PC-3 (cell line): ENCODE measurements at places on chromosomes 4 and X. TPM values are rescaled to one million over a fixed set of nuclear protein-coding genes. Genes with fewer than 3 reads are reported as not detected.
A peak's percentile ranks its signal among the peaks of the same experiment; 100 is the strongest.

DNA sequence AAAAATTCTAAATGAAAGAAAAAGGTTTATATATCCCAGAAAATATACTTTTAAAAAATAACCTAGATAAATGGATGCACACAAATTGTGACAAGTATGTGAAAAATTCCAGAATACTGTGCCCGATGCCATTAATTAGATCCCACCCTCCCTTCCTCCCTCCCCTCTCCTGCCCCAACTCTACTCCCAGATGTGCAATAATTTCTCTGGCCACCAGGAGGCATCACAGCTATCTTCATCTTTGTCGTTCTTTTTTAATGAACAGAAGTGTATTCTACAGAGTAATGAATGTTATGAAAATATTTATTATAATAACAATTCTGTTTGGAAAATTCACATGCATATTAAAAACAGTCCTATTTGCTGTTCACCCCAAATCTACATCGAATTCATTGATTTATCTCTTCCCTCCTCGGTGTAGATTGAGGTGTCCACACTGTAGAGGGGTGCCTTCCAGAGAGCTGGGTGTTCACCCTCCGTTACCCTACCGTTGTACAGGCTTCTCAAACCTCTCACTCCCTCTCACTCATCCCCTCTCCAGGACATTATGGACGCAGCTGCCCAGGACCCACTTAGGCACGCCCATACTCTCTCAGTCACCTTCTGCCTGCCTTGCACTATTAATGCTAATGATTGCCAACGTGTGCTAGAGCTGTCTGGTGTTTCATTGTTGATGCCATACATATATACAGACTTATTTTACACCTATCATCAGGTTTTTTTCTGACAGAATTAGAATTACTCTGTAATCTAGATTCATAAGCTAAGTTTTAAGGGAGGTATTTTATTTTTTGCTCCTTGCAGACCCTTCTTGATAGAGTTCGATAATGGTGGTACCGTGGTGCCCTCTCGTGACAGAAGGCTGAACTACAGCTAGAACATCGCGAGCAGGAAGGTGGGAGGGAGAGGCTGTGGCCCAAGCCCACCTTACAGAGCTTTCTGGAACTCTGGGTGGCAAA, 14.1 kb downstream of the RAB40AL start:
- no peak overlapping the region for H3K27ac ChIP-seq
- no peaks in the 10 kb centered on the region for H3K36me3 ChIP-seq
- DNase-seq: peak; percentile 81
- H3K27me3 ChIP-seq: no peaks in the 10 kb centered on the region
- peak overlapping the region; percentile 54 for H3K4me3 ChIP-seq

- no peak overlapping the region for H3K27ac ChIP-seq
- H3K4me3 ChIP-seq: no peak overlapping the region
- no peaks in the 10 kb centered on the region for H3K27me3 ChIP-seq
Observed at GRCh38 chr4:183995570-183995969, 90.5 kb downstream of the STOX2 start.

DNA sequence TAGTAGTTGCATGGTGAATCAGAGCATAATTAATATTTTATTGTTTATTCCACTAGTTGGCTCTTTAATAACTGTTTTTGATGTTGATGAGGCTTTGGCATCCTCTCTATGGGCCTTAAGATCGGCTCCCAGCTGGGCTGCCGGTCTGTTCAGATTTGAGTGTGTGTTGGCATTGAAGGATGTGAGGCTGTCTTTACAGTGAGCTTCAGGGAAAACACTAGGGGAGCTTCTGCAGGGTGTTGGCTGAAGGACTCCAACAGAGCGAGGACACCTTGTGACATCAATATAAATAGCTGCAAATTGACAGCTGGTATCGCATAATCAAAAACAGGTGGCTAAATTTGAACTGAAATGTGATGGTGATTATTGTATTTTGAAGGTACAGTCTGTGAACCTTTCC, 322.0 kb downstream of the FSTL5 start:
- DNase-seq: peak; percentile 3
- no peak overlapping the region for H3K27ac ChIP-seq
- H3K4me1 ChIP-seq: peaks cover 9% of the 10 kb centered on the region; the same call in 1 of the 2 replicates
- no peaks in the 10 kb centered on the region for H3K27me3 ChIP-seq
- no peaks in the 10 kb centered on the region for H3K36me3 ChIP-seq
- H3K4me3 ChIP-seq: no peak overlapping the region

DNA sequence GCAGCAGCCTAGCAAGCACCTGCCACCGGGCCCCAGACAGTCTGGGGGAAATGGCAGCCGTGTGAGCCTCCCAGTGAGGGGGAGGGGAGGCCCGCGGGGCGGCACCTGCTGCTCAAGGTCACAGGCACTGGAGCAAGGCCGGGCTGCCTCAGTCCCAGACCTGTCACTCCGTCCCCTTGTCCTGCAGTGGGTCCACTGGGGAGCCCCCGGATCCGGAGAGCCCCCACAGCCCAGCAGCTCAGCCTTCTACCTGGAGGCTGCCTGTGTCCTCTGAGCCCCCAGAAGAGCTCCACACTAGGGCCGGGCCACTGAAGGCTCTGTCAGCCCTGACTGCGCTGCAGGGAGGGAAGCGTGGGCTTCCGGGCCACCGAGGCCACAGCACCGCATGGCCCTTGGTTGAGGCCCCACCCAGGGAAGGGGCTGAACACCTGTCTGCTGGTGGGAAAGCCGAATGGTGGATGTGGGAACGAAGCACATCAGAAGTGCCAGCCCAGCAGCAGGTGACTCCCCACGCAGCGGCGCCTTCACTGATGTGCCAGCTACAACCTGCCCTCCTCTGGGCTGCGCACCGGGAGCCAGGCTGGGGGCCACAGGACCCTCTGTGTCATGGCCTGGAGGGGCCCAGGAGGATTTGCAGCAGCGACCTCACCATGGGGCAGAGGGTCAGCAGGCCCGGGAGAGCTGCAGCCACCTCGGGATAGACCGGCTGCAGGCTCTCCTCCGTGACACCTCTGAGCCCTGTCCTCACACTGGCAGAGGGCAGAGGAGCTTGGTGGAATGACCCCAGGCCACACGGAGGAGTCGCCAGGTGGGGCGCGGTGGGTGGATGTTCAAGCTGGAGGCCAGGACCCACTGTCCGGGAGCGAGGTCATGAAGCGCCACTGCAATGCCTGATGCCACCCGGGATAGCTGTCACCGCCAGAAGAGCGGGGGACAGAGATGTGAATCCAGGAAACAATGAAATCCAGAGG, 35.0 kb upstream of the MXD4 start:
- DNase-seq: no peak
- no peak overlapping the region for H3K4me3 ChIP-seq
- H3K27ac ChIP-seq: no peak overlapping the region
- no peaks in the 10 kb centered on the region for H3K4me1 ChIP-seq

DNA sequence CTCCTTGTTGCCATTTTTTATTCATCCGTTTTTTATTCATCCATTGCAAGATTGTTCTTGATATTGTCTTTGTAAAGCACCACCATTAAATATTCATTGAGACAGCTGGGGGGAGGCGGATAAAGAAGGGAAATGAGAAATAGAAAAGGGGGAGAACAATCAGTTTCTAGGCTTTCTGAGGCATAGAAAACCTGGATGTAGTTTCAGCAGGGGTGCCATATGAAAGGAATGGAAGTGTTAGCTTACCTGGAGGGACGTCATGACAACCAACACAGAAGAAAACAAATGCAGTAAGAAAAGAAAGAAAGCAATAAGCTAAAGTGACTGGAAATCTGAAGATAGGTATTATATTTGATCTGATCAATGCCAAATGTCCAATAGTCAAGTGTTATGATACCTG, 276.1 kb downstream of the GASK1B start:
- H3K27me3 ChIP-seq: no peaks in the 10 kb centered on the region
- no peak overlapping the region for H3K4me3 ChIP-seq
- H3K4me1 ChIP-seq: no peaks in the 10 kb centered on the region
- DNase-seq: no peak
- no peak overlapping the region for H3K27ac ChIP-seq

GRCh38 chrX:14997271-14997670, 124.0 kb downstream of the MOSPD2 start:
- no peaks in the 10 kb centered on the region for H3K4me1 ChIP-seq
- no peak overlapping the region for H3K4me3 ChIP-seq

DNA sequence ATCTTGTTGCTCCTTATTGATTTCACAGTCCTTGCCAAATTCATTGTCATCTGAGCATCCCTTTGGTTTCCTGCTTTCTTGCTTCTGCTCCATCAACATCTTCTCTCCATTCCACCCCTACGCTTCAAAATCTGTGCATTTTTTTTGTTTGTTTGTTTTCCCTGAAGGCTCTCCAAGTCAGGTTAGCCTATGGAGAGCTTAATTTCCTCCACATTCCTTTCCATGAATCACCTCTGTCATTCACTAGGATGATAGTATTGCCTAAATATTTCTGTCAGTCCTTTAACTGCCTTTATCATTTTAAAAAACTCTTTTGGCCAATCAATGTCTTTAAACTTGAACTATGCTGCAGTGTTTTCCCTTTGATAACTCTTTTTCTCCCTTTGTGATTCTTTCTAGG, 67.7 kb downstream of the PPARGC1A start:
- H3K4me3 ChIP-seq: no peak overlapping the region
- H3K27ac ChIP-seq: no peak overlapping the region
- no peaks in the 10 kb centered on the region for H3K4me1 ChIP-seq
- H3K36me3 ChIP-seq: no peaks in the 10 kb centered on the region
- H3K27me3 ChIP-seq: peaks cover 10% of the 10 kb centered on the region

DNA sequence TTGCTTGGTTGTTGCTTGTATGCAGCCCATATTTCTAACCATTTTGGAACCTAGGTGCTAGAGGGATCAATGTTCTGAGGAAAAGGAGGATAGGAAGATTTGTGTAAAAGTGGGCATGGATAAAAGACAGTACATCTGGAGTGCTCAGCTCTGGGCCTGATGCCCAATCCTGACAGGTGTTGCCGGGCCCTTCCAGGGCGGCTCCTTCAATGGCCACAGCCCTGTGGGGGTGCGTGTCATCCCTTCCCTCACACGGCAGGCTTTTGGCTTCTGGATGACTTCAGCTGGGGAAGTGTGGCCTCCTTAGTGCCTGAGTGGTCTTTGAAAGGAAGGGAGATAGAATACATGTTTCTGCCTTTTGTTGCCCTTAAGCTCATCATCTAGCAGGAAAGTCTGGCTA, 47.2 kb downstream of the NELFA start:
- no peak overlapping the region for H3K4me3 ChIP-seq
- H3K27ac ChIP-seq: no peak overlapping the region
- H3K27me3 ChIP-seq: no peaks in the 10 kb centered on the region
- DNase-seq: no peak

DNA sequence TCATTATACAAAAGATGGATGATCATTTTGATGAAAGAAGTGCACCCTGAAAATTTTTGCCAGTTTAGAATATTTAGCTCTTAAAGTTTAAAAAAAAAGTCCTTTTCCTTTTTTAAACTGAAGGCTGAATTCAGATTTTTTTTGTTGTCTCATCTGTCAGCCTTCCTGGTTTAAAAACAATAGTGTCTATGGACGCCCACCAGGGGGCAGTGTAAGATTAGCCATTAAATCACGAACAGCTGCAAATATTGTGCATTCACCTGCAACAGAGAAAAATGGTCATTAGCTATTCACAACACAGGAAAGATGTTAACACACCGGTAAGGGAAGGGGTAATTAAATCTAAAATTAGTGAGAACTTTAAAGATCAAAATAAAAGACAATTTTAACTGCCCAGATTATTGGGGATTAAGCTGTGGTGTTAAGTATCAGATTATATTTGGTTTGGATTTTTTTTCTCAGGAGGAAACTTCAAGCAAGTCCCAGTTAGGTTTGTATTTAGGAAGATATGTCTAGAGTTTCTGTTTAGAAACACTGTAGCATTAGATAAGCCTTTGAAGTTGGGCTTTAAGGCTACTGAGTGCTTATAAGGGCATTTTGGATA, 4.4 kb upstream of the CXorf38 start:
- peaks cover 15% of the 10 kb centered on the region; the same call in 1 of the 2 replicates for H3K36me3 ChIP-seq
- no peaks in the 10 kb centered on the region for H3K27me3 ChIP-seq
- no peak overlapping the region for H3K27ac ChIP-seq
- DNase-seq: peak; percentile 69
- H3K4me1 ChIP-seq: no peaks in the 10 kb centered on the region

- no peaks in the 10 kb centered on the region for H3K27me3 ChIP-seq
- H3K36me3 ChIP-seq: no peaks in the 10 kb centered on the region
- no peak for DNase-seq
- H3K4me3 ChIP-seq: no peak overlapping the region
Observed at GRCh38 chrX:12239356-12240082, 101.2 kb downstream of the FRMPD4 start.

GRCh38 chr4:88008122-88008742, 797 bp downstream of the PKD2 start:
- no peaks in the 10 kb centered on the region for H3K36me3 ChIP-seq
- H3K4me1 ChIP-seq: peaks cover 16% of the 10 kb centered on the region

DNA sequence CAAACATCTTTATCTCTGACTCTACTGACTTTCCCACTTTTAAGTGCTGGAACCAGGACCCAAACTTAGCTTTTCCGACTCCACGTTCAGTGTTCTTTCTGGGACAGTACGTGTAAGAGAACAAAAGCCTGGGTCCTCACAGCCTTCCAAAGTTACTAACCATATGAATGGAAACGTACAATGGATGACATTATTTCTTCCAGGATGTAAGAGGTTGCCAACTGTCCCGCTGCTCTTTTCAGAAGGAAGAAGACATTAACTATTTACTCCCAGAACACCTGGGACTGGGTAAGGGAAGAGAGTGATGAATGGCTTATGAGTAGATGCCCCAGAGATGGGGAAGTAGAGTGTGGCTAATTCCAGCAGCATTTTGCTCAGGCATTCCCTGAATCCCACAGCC, 114.7 kb downstream of the TRAPPC11 start:
- no peaks in the 10 kb centered on the region for H3K27me3 ChIP-seq
- no peaks in the 10 kb centered on the region for H3K36me3 ChIP-seq
- no peaks in the 10 kb centered on the region for H3K4me1 ChIP-seq

- no peaks in the 10 kb centered on the region for H3K27me3 ChIP-seq
- no peaks in the 10 kb centered on the region for H3K36me3 ChIP-seq
- H3K4me3 ChIP-seq: no peak overlapping the region
- H3K27ac ChIP-seq: no peak overlapping the region
- H3K4me1 ChIP-seq: peaks cover 15% of the 10 kb centered on the region
- no peak for DNase-seq
Observed at GRCh38 chr4:87118826-87119225, 101.6 kb downstream of the KLHL8 start.

GRCh38 chr4:43276321-43276720, 383.8 kb downstream of the GRXCR1 start:
- peaks cover 10% of the 10 kb centered on the region for H3K4me1 ChIP-seq
- H3K27me3 ChIP-seq: no peaks in the 10 kb centered on the region
- no peak for DNase-seq
- no peaks in the 10 kb centered on the region for H3K36me3 ChIP-seq
- H3K27ac ChIP-seq: no peak overlapping the region
- H3K4me3 ChIP-seq: no peak overlapping the region

- H3K27ac ChIP-seq: no peak overlapping the region
- no peaks in the 10 kb centered on the region for H3K36me3 ChIP-seq
- no peak for DNase-seq
- H3K4me1 ChIP-seq: no peaks in the 10 kb centered on the region
- H3K27me3 ChIP-seq: no peaks in the 10 kb centered on the region
- H3K4me3 ChIP-seq: no peak overlapping the region
Observed at GRCh38 chr4:139144911-139145551, 32.0 kb downstream of the ELF2 start.

CENPVL1 gene
- not detected in 2 replicates for total RNA-seq

MSANTD1 gene
- 0.77 and 1.3 TPM in 2 replicates for total RNA-seq

GBA3 gene
- total RNA-seq: not detected in 2 replicates

HDX gene
- 2.8 and 3.4 TPM in 2 replicates for total RNA-seq

HHIP gene
- 1.2 and 2.3 TPM in 2 replicates for total RNA-seq

AKAP14 gene
- not detected in 2 replicates for total RNA-seq

AMMECR1 gene
- total RNA-seq: 12.7 and 14.2 TPM in 2 replicates

VCX3A gene
- total RNA-seq: not detected in 2 replicates
